ENCODE measurements at places on chromosomes 2 and 18. TPM values are rescaled to one million over a fixed set of nuclear protein-coding genes. Genes with fewer than 3 reads are reported as not detected.

The STARD6 gene
- total RNA-seq: not detected

The RUFY4 gene
- not detected for total RNA-seq

The IL36B gene
- total RNA-seq: not detected

The DUSP2 gene
- total RNA-seq: 0.32 TPM

The EPAS1 gene
- 125 TPM for total RNA-seq

The RNF152 gene
- 0.13 TPM for total RNA-seq

The C2orf69 gene
- total RNA-seq: 6.6 TPM

The PPM1B gene
- 43.5 TPM for total RNA-seq

The GAD1 gene
- 0.13 TPM for total RNA-seq

The RAB31 gene
- total RNA-seq: 24.9 TPM

The NCKAP5 gene
- total RNA-seq: 0.61 TPM

The SLC8A1 gene
- 0.17 TPM for total RNA-seq

The CASP10 gene
- total RNA-seq: 2.1 TPM

The RNU2-63P gene
- not detected for total RNA-seq

The CFAP65 gene
- total RNA-seq: 0.22 TPM

The SIX2 gene
- 2.5 TPM for total RNA-seq

The ANKAR gene
- 1.2 TPM for total RNA-seq

The GAL3ST2 gene
- 0.15 TPM for total RNA-seq

The SLC35F6 gene
- total RNA-seq: 32.4 TPM

The FBXO41 gene
- total RNA-seq: 4.4 TPM

The UGT1A3 gene
- not detected for total RNA-seq

The HOXD1 gene
- total RNA-seq: 0.25 TPM

The LRRTM4 gene
- total RNA-seq: not detected

The FER1L5 gene
- not detected for total RNA-seq

The SLC5A7 gene
- total RNA-seq: not detected

The UGT1A10 gene
- total RNA-seq: not detected

The NT5C1B gene
- not detected for total RNA-seq

Measured in A549 treated with dexamethasone at 1 μM for 4 hours (cell line).